A549 (cell line): ENCODE measurements at places on chromosomes 7 and 10.

GRCh38 chr7:114649689-114650088 is 235.1 kb downstream of the FOXP2 start:
- DNase-seq = no peak

GRCh38 chr7:136122026-136122425 is 144.9 kb upstream of the MTPN start:
- no peak for DNase-seq

DNA sequence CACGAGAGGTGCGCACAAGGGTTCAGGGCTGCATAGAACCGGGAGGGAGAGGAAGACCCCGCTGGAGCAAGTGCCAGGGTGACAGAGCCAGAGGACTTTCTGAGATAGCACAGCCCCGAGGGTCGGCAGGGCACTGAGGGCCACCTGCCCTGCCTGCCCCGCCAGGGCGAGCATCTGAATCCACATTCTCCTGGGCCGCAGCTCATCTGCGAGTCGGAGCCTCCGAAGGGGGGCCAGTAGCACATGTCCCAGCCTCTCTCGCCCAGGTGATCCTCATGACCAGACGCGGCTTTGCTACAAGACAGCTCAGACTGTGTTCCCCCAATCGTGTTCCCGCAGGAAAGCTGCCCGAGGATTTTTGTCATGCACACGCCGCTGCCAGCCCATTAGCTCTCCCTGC is 71.2 kb downstream of the ADARB2 start:
- no peak for DNase-seq

- DNase-seq = peak; percentile 83
Observed at GRCh38 chr10:77392851-77393250, 244.8 kb downstream of the KCNMA1 start.
